ENCODE measurements at places on chromosomes 3 and 15.

GRCh38 chr3:119085070-119085439 is 50.4 kb upstream of the IGSF11 start:
- DNase-seq = no peak

- DNase-seq = peak; percentile 25
Measured at GRCh38 chr3:153591561-153592245, 429.7 kb downstream of the RAP2B start.

- DNase-seq = no peak
Measured at GRCh38 chr3:74479915-74480314, 134.5 kb downstream of the CNTN3 start.

- no peak for DNase-seq
Measured at GRCh38 chr3:152350776-152351175, 82.0 kb downstream of the MBNL1 start.

- no peak for DNase-seq
Measured at GRCh38 chr3:170331143-170331542, 26.4 kb upstream of the SKIL start.

DNA sequence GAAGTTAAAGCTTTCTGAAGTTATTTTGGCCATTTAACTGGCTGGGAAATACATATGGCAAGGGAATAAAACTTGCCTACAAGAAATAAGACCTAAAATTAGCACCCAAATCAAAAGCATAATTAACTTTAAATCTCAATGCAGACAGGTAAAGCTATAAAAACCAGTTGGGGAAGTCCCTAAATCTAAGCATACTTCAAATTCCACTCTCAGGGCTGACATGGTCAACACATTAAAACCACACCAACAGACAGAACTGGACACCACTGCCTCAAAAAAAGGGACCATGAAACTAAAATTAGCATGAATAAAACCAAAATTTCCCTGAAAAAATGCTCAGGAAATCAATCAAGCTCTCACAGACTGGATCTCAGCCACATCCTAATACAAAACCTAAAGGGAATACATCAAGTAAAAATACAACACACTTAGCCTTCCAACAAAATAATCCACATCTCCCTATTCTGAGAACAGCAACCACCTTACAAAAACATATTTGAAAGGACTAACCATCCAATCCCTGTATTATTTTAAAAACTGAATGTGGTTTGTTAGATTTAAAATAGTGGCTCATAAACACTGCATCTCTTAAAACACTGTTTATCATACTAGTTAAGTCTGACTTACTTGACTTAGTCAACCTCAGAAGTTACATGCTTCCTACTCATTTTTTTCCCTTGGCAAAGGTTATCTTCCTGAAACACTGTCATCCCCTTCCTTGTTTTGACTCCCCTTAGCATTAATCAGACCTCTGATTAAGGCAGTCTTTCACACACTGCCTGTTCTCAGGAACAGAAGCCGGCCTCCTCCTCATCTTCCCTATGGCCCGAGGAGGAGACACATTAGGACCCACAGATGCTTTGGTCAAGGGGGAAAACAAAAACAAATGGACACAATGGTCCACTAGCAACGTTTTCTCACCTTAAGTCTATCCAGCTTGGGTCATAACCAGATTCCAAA is 8.3 kb downstream of the TRA2B start:
- DNase-seq = no peak

GRCh38 chr3:56667973-56668579 is 15.0 kb downstream of the TASOR start:
- no peak for DNase-seq

DNA sequence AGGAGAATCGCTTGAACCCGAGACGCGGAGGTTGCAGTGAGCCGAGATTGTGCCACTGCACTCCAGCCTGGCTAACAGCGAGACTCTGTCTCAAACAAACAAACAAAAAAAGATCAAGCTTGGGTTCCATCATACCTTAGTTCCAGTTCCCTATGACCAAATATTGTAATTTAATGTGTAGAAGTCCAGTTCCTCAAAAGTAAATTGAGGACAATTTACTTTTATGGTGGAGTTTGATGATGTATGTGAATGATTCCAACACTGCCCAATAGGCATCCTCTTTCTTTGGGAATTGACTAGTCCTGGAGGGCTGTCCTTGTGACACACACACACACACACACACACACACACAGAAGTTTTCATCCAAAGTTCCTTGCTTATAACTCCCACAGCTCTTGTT is 2.8 kb upstream of the PKM start:
- no peak for DNase-seq

DNA sequence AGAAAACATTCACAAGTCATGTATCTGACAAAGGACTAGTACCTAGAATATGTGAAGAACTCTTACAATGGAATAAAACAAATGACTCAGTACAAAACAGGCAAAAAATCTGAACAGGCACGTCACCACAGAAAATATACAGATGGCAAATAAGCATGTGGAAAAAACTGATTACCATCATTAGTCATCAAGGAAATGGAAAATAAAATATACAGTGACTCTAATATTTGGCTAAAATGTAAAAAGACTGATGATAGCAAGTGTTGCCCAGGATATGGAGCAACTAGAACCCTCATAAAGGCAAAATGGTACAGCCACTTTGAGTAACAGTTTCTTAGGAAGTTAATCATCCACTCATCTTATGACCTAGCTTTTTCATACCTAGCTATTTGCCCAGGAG is 95.8 kb upstream of the ABHD17C start:
- no peak for DNase-seq

DNA sequence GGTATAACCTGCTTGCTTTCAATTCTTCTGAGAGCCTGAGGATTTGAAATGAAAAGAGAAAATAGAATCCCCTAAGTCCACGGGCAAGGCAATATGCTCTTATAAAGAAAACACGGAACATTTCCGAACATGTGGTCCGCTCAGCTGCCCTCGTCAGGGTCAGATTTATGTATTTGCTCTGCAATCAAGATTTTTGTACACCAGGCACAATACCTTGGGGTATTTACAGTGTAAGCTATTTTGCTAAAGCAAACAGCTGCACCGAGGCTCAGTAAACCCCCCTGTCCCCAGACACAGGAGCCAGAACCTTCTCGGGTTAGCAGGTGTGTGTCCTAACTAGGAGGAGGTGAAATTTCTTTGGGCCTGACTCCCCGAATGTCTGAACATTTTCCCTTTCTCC is 155.8 kb upstream of the LRIG1 start:
- no peak for DNase-seq

- DNase-seq = no peak
Measured at GRCh38 chr15:45138814-45139765, 9.3 kb downstream of the DUOX1 start.

DNA sequence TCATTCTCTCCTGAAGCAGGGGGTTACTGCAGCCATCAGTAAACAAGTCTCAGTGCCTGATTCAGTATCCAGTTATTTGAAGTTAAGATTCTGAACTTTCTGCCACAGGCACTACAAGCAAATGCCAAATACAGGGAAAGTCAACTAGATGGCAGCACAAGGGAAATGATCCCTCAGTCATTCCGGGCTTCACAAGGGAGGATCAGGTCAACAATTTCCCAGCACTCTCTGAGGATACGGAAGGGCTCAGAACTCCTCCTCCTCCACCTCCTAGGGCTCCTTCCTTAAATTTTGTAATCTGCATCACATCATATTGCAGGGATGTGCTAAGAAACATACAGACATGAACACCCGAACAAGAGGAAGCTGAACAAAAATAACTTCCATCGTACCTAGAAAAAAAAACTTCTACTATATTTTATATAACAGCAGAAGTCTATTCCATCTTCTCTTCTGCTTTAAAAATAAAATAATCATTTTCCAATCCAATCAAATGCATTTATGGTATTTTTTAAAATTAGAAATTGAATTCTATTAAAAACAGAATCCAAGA is 187.1 kb downstream of the FMN1 start:
- DNase-seq = no peak

GRCh38 chr3:15743587-15744009 is 54.2 kb downstream of the ANKRD28 start:
- no peak for DNase-seq

- no peak for DNase-seq
Measured at GRCh38 chr3:61617041-61617440, 55.7 kb downstream of the PTPRG start.

DNA sequence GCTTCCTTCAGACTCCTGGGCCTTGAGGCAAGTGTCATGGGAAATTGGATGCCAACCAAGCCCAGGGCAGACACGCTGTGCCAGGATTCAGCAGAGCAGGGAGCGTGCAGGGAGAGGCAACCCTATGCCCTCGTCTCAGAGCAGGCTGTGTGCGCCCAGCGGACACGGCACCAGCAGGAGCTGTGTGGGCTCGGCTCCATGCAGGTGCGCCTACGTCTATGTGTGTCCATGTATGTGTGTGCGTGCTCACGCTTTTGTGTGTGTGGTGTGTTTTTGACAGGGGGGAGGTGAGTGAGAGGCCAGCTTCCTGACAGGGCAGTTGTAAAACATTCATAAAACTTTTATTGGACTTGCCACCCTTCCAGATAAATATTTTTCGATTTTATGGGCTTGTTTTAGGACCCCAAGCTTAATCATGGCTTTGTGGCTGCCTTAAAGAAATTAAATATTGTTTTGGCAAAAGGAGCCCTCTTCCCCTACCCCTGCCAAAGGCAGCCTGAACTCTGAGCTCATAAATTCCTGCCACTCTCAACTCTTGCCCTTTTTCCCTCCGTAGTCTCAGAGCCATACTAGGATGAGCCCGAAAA is 84.4 kb downstream of the DNAJB8 start:
- DNase-seq = no peak

GRCh38 chr3:49465270-49466034 is 4.6 kb upstream of the DAG1 start:
- no peak for DNase-seq

DNA sequence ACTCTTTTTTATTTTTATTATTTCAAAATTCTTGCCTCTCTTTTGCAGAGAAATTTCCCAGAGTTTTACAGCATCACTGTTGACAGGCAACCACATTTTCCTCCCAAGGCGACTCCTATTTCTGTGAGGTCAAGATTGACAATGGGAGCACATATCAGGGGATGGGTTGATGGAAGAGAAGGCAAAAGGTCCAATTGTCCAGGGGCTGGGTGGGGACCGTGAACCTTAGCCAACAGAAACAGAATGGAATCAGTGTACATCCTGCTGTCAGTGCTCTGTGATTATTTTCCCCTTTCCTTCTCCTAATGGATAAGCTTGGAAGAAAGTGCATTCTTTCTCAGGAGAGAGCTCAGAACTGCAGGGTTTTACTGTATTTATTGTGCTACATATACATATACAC is 42.4 kb downstream of the CNTN6 start:
- DNase-seq = no peak

GRCh38 chr3:191388823-191389222 is 58.5 kb upstream of the UTS2B start:
- no peak for DNase-seq

DNA sequence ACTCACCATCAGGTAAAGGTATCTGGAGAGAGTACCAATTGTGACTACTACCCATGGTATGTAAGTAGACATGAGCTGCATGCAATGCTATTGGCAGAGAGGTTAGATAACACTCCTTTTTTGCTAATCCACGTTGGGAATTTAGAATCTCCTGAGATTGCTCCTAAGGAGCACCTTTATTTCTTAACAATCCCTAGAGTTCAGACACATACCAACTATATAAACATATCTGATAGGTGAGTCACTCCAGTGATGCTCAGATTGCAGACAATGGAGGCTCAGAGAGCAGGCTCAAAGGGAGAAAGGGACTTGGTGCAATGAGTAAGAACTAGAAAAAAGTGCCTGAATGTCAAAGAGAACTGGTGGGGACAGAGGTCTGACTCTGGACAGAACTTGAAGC is 47.0 kb upstream of the LRRFIP2 start:
- no peak for DNase-seq

- DNase-seq = no peak
Measured at GRCh38 chr3:42712344-42712648, 9.7 kb upstream of the HHATL start.

DNA sequence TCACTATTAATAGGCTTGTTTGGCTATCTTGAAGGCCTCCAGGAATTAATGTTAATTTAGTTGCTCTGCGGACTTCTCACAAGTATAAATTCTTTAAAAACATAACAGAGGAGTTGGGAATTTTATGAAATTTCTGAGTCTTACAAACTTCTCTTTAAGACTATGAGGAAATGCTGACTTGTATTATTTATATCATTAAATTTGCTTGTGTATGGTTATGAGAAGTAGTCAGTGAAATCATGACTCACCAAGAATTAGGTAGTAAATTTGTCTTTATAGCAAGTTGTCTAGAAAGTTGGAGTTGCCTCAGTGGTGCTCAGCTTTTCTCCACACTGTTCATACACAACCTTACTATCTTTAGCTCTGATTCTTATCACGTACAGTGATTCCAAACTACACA is 26.5 kb downstream of the PHLDB2 start:
- no peak for DNase-seq

DNA sequence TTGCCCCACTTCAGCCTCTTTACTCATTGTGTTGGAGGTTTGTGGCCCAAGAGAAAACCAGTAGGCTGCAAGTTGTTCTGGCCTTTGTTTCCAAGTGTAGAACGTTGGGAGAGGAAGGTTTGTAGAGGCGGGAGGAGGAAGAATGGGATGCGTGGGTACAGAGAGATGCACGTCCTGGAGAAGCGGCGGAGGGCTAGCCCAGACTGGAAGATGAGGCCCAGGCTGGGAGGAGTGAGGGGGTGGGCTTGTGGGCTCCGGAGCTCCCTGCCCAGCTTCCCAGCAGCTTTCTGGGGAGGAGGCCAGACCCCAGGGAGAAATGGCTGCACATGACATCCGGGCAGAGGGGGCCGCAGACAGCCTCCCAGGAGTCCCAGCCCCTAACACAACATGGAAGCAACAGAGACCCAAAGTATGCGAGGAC is 5.3 kb downstream of the PLA2G4F start:
- DNase-seq = no peak

DNA sequence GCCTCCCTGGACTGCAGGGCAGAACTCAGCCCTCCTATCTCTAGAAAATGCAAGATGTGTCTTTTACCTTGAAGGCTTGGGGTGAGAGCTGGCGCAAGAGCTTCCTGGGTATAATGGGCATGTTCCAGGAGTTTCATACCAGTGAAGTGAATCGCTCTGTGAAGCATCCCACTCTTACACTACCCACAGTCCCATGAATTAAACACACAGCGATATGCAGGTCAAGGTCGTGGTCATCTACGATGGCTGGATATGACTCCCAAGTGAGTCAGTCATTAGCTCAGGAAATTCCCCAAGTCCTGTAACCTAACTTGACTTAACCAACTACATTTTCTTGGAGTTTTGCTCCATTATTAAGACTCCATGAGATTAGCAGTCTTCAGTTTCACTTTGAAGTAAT is 439.7 kb downstream of the NTRK3 start:
- no peak for DNase-seq

- DNase-seq = no peak
Measured at GRCh38 chr15:93646193-93646592, 557.2 kb upstream of the RGMA start.

GRCh38 chr3:17775073-17775472 is 32.6 kb upstream of the TBC1D5 start:
- DNase-seq = no peak

GRCh38 chr3:78077178-78077577 is 1037.3 kb downstream of the ROBO2 start:
- no peak for DNase-seq

- peak; percentile 47 for DNase-seq
Measured at GRCh38 chr3:53158765-53159155, 2.2 kb upstream of the PRKCD start.

All from KG1 (cell line).